Brain (organoid and tissue), 16 donors: ENCODE measurements at places on chromosomes 6 and 20. TPM values are rescaled to one million over a fixed set of nuclear protein-coding genes. Genes with fewer than 3 reads are reported as not detected.

DNA sequence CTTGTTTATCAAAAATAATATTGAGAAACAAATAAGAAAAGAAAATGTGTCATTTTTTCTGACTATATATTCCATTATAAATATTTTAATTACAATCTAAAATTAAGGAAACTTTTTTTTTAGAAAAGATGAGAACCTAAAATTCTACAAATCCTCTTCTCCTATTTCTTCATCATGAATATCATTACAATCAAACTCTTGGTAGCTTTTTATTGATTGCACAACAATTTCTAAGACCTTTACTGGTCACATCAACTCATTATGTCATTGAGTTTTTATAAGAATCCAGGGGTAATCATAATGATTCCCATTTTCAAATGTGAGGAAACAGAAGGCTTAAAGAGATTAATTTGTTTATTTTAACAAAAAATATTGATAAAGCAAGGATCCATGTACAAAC is 841.0 kb downstream of the FRK start:
- DNase-seq: no peak

DNA sequence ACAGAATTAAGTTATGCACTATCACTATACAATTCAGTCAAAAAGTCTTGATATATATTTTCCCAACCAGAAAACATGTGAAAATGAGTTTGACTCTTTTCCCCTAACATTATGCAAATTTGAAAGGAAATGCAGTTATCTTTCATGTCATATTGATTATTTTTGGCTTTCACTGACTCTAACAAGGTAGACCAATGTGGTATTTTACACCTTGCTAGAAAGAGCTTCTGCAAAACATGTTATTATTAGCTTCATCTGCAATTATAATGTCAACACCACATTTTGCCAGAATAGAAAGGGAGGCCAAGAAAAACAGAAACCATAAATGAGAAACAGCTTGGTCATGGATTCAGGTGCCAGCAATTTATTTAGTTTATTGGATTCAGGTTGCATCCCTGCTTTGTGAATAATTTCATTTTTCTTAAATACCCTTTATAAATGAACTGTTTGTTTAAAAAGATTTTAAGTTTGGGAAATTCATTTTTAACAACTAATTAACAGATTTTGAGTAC is 226.1 kb upstream of the GJE1 start:
- peak; percentile 57 for DNase-seq

GRCh38 chr20:59005523-59006166 is 1.4 kb downstream of the CTSZ start:
- no peak for DNase-seq

- peak; percentile 35 for DNase-seq
Measured at GRCh38 chr6:155272353-155273232, 8.8 kb downstream of the CLDN20 start.

- DNase-seq: no peak
Measured at GRCh38 chr20:9129756-9130155, 60.9 kb downstream of the PLCB4 start.

DNA sequence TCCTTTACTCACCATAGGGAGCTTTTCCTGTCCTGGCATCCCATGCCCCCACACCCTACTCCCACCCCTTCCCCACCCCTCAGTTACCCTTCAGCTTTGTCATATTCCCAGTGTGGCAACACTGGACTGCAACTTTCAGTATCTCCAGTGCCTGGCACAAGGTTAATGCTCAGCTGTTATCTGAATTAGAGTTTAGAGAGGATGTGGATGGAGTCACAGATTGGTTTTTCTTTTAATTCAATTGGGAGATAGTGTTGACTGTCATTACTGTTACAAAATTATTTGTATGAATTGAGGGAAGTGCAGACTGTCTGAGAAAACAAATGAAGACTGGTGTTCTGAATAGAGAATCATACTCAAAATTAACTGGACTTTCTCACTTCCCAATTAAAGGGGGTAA is 89.9 kb downstream of the TULP4 start:
- no peak for DNase-seq

GRCh38 chr6:52489881-52490280 is 69.7 kb downstream of the EFHC1 start:
- DNase-seq: no peak

GRCh38 chr6:166008441-166009369 is 158.9 kb downstream of the TBXT start:
- peak; percentile 90 for DNase-seq

GRCh38 chr6:167553736-167554119 is 228.8 kb downstream of the TTLL2 start:
- no peak for DNase-seq

NRSN1 gene
- 123 TPM for polyA plus RNA-seq

SCRT2 gene
- 0.98 TPM for polyA plus RNA-seq

APOBEC2 gene
- not detected for polyA plus RNA-seq
